Stimulated activated CD4-positive, alpha-beta T cell treated with anti-CD3 and anti-CD28 coated beads, Interleukin-4, amount 100 ng/mL, for 4 hours (primary cell): ENCODE measurements at places on chromosomes 16 and 17.

GRCh38 chr17:3754458-3755334, 31.0 kb downstream of the HASPIN start:
- DNase-seq = peak; percentile 63

DNA sequence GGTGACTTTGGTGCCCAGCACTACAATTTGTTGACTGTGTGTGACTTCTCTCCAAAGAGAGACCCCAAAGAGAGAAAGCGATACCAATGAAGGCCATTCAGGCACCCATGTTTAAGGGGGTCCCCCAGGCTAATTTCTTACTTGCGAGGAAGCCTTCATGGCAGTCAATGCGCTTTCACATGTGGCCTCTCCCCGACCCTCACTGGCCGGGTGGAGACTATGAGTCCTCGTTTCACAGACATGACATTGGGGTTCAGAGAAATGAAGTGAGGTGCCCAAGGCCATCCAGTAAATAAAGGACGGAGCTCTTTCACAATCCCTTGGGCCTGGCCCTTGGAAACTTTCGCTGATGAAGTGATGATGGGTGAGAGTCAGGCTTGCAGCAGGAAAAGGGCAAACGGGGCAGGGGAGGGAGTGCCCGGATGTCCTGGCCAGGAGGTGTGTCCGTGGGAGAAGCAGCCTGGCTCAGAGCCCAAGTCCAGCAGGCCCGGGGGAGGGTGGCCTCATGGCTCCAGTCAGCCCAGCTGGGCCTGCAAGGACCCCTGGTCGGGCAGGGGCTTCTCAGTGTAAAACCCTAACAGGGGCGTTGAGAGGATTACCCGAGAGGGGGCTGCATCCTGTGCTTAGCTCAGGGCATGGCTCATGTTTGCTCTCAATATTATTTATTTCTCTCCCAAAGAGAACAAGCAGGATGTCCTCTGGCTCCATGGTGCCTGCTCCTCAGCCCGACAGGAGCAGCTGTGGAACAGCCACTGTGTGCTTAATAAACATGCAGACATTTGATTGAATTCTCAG, 14.7 kb downstream of the TBX2 start:
- DNase-seq = no peak

DNA sequence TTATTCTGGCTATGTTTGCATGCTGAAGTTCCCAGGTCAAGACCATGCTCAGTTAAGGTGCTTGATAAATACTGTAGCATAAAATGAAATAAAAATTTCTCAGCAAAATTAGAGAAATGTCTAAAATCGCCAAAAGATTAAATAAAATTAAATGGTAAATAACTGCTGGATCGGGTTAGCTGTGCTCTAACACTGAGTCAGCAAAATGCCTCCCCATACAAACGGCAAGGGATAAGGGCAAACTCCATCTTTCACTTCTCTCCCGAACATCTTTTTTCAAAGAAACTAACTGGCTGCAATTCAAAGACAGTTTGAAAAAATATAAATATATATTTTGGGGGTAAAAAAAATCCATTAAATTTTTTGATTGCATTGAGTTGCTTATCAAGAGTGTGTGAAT, 162.2 kb upstream of the ZFHX3 start:
- DNase-seq = no peak

DNA sequence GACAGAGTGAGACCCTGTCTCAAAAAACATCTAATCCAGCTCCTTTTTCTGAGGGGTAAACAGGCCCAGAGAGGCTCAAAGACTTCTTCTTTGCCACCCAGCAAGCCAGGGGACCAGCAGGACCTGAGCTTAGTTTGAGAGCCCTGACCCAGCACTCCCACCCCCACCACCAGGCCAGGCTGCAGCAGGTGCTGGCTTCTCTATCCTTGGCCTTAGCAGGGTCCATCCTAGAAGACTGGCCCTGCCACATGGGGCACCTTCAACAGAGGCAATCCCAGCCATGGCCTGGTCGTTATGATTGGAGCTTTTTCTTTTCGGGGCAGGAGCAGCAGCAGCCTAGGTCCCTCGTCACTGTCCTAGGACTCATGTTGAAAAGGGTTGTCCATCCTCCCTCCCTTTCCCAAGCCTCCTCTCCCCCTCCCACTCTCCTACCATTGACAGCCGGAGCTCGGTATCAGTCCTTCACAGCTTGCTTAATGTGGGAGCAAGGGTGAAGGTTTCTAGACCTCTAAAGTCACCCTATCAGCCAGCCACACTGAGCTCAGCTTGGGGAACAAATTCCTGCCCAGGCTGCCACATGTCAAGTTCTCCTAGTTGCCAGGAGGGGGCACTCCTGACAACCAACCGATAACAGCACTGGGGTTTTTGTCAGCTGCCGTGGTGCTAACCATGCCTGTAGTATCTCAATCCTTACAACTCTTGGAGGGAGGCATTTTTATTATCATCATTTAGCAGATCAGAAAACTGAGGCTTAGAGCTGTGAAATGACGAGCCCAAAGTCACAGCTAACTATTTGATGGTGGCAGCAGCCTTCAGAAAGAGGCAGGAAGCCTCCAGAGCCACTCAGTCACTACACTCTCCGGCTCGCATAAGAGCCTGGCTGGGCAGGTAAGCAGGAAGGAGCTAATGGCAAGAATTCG, 11.2 kb downstream of the MRPL27 start:
- peak; percentile 43 for DNase-seq

DNA sequence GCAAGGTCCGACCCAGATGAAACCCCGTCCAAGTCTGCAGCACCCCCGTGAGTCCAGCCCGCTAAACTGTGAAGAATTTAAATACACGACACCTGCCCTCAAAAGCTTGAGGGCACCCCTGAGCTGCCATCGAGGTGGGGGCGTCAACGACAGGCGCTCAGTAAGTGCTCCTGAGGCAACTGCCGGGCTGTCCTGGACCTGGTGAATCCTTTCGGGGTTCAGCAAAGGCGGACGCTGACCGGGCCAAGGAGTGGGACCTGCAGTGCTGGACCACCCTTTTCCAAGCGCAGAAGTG, 512 bp upstream of the ENDOV start:
- no peak for DNase-seq

DNA sequence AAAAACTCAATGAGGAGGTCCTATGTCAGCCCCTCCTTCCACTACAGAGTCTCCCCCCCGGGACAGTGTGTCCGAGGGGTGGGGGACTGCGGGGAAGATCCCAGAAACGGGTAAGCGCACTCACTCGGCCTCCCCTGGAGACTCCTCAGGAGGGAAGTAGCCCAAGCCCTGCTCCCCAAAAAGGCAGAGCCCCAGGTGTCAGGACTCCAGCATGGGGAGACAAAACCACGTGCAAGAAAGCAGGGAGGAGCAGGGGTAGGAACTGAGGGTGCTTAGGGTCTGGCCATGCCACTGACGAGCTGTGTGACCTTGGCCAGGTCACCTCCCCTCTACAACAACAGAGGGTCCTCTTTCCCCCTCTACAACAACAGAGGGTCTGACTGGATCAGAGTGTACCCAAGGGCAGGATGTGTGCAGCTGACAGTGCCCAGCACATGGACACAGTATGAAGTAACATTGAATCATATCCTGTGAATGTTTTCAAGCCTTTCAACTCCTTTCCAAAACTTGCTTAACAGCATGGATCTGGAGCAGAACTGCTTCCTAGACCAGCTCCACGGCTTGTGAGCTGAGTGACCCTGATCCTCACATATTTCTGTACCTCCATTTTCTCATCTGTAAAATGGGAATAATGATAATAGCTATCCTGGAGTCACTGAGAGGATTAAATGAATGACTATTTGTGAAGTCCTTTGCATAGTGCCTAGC, 2.1 kb upstream of the NAGS start:
- no peak for DNase-seq

GRCh38 chr16:14121142-14121541, 50.0 kb downstream of the MRTFB start:
- no peak for DNase-seq

GRCh38 chr16:80285104-80285503, 255.7 kb upstream of the DYNLRB2 start:
- no peak for DNase-seq

DNA sequence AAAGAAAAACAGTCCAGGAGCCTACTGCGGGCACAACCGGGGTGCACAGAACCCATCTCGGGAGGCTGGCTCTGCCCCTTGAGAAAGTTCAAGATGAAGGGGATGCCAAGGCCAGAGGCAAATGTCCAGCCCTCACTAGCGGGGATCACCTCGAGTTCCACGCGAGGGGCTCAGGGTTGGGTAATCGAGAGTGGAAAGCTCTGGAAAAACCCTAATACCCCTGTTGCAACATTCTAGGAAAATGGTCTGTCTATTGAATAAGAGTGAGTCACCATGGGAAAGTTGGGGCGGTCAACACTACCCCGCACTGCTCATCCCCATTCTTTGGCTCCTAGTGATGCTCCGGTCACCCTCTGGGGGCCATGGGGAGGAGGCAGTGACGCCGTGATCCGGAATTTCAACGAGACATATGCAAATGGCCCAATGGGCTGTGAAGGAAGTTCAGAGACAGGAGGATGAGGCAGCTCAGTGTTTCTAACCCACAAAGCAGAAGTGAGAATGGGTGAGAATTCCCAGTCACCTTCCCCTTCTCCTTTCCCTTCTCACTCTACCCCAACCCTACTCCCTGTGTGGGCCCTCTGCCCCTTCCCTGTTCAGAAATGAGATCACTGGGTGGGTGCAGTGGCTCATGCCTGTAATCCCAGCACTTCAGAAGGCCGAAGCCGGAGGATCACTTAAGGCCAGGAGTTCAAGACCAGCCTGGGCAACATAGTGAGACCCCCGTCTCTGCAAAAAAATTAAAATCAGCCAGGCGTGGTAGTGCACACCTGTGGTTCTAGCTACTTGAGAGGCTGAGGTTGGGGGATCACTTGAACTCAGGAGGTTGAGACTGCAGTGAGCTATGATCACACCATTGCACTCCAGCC, 22.4 kb downstream of the SOCS3 start:
- no peak for DNase-seq

- no peak for DNase-seq
Measured at GRCh38 chr16:1088295-1089170, 7.5 kb downstream of the C1QTNF8 start.

DNA sequence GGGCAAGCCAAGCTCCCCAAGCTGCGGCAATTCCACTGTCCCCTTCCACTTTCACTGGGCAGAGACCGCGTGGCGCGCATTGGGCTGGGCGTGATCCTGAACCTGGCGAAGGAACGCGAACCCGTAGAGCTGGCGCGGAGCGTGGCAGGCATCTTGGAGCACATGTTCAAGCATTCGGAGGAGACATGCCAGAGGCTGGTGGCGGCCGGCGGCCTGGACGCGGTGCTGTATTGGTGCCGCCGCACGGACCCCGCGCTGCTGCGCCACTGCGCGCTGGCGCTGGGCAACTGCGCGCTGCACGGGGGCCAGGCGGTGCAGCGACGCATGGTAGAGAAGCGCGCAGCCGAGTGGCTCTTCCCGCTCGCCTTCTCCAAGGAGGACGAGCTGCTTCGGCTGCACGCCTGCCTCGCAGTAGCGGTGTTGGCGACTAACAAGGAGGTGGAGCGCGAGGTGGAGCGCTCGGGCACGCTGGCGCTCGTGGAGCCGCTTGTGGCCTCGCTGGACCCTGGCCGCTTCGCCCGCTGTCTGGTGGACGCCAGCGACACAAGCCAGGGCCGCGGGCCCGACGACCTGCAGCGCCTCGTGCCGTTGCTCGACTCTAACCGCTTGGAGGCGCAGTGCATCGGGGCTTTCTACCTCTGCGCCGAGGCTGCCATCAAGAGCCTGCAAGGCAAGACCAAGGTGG, 9.8 kb downstream of the SARM1 start:
- no peak for DNase-seq

DNA sequence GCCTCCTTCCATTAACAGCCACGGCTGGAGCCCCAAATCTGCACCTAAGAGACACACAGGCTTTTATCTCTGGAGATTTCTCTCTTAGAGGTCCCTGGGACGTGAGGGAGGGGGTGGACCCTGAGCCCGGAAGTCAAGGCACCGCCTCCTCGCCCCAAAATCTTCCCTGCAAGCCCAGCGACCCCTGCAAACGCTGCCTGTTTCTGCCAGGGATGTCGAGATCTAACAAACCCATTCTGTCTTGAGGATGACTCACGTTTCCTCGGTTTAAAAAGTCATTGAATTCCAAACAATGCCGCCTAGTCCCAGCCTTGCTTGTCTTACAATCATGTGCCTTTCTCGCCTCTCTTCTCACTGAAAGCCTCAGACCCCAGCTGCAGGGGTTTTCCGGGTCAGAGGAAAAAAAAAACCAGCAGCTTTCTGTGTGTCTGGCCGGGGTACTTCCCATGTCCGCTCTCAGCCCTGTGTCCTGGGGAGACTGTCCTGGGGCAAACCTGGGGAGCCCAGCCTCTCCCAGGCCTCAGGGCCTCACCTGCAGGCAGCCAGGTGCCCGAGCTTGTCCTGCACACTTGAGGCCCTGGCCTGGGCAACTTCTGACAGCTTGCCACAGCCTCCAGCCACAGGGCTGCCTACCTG, 15.4 kb downstream of the ARL2BP start:
- peak; percentile 23 for DNase-seq

GRCh38 chr16:13012601-13013000, 111.2 kb downstream of the SHISA9 start:
- no peak for DNase-seq

GRCh38 chr17:54536306-54536705, 364.3 kb upstream of the TOM1L1 start:
- DNase-seq = no peak

- no peak for DNase-seq
Measured at GRCh38 chr16:47507701-47508100, 46.6 kb downstream of the PHKB start.

DNA sequence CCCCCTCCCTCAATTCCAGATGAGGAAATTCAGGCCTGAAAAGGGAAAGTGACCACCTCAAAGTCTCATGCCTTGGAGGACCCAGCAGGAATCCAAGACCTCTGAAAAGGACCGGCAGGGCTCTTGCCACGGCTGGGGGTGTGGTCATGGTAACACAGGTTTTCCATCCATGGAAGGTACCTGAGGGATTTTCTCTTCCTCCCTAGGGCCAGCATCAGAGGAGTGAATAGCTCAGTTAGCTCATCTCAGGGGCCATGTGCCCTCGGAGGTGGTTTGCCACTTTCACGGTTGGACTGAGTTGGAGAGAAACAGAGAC, 1.3 kb downstream of the CIITA start:
- no peak for DNase-seq

GRCh38 chr17:58335779-58336455, 7.3 kb upstream of the TSPOAP1 start:
- peak; percentile 65 for DNase-seq

DNA sequence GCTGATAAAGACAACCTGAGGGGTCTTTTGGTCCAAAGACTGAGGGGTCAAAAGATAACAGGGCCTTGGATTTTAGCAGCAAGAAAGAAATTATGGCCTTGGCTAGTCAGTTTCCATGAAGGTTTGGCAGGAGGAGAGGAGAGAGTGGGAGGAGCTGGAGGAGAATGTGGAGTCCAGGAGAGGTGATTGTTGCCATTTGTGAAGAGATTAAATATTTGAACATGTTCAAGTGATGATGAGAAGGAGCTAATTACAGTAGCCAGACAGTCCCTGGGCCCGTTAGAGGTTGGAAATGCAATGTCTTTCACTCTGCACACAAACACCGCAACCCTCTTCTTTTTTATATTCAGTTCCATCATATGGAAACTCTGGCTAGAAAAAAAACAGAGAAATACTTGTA, 68.6 kb downstream of the TNRC6C start:
- no peak for DNase-seq

- DNase-seq = peak; percentile 18
Measured at GRCh38 chr16:15639061-15639568, 3.8 kb downstream of the MARF1 start.
